ENCODE measurements at places on chromosomes 5 and 9.

- DNase-seq, result no peak
Measured at GRCh38 chr5:33258553-33258952, 182.2 kb upstream of the TARS1 start.

GRCh38 chr5:100574716-100575115 is 39.5 kb downstream of the FAM174A start:
- DNase-seq, result no peak

DNA sequence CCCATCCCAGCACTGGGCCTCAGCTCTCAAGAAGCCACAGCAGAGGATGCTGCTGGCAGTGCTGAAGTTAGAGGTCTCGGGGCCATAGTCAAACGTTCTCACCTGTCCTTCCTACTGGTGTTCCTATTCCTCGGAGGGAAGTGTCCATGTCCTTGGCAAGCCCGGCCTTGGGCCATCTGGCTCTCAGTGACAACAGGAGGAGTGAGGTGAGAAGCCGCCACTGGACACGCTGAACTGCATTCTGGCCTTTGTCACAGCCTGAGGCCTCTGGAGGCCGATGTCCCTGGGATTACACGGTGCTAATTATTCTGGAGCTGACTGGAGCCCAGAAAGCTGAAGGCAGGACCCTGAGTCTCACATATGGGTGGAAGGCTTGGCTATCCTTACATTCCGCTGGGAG is 92.5 kb downstream of the OLFM1 start:
- no peak for DNase-seq

GRCh38 chr5:91244380-91245073 is 138.6 kb downstream of the ARRDC3 start:
- DNase-seq, result no peak

- DNase-seq, result peak; percentile 90
Measured at GRCh38 chr5:5494489-5495402, 72.3 kb downstream of the ICE1 start.

DNA sequence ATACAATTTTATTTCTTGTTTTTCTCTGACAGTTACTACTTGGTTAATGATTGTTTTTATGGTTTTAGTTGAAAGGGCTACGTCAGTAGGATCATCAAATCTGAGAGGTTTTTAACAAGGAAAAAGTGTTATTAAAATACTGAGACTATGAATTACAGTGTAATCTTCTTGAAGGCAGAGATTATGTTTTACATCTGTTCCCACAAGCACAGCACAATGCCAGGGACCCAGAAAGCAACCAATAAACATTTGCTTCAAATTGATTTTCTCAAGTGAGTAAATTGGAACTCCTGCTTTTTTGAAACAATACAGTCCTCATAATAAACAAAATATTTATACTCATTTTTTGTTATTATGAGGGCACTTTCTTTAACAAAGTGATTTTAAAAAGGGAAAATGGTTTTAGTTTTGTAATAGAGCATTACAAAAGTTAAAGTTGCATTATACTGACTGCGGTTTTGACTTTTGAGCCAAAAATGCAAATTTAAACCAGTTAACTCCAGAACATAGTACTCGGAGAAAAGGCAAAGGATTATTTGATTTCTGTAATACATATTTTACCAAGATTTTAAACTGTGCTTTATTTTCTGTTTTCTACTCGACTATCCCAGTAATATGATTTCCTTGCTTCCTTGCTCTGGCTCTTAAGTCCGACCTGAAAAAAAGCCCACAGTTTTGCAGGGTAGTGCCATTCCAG is 176.9 kb downstream of the GDNF start:
- DNase-seq, result no peak

- DNase-seq, result peak; percentile 67
Measured at GRCh38 chr9:130128733-130129431, 43.3 kb upstream of the NCS1 start.

- DNase-seq, result no peak
Measured at GRCh38 chr5:82354543-82354942, 76.4 kb upstream of the RPS23 start.

GRCh38 chr9:103397868-103398600 is 402.9 kb downstream of the CYLC2 start:
- no peak for DNase-seq

DNA sequence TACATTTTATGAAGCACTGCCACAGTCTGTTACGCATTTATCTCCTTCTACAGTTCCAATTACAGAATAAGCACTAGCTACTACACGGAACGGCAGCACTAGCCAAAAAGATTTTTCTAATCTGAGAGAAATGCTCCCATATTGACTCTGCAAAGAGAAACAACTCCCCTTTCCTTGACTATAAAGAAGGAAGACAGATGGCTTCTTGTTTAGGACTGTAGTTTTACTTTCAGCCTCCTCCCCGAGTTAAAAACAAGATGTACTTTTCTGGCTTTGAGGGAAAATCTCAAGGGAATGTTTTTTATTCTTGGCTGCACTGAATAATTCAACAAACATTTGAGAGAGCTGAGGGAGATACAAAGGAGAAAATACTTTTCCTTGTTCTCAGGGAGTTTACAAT is 1.9 kb upstream of the SLC44A1 start:
- no peak for DNase-seq

DNA sequence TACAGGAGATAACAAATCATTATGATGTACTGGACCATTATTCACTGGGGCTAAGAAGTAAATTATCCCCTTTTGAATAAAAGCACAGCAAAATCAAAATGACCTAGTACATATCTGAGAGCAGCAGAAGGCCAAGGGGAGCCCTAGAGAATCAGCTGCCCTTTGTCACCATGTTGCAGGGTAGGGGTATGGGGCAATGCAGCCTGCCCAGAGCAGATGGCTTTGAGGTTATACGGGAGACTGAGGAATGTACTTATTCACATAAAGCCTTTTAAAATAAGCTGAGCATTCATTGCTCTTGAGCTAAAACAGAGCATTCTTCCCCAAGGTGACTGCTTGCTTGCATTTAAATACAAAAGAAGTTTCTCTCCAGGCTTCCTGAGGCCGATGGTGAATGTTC is 2.6 kb upstream of the TNFAIP8 start:
- DNase-seq, result no peak

- DNase-seq, result no peak
Measured at GRCh38 chr9:6384732-6385131, 28.3 kb upstream of the UHRF2 start.

DNA sequence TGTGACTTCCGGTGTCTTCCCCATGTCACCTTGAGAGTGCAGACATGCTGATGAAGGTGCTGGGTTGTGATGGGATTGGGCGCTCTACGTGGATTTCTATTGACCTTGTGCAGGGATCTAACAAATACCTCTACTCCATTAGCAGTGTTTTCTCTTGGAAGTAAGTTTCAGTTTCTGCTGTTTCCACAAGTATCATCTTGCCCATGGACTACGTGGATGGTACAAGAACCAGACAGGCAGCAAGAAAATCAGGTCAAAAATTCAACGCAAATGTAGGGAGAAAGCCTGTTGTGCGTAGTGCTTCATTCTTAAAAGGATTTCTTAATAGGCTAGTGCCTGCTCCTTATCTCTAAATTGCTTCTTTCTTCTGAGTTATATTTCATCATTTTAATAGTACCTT is 60.8 kb downstream of the AOPEP start:
- no peak for DNase-seq

- DNase-seq, result peak; percentile 12
Measured at GRCh38 chr9:117413346-117414219, 1.3 kb downstream of the ASTN2 start.

- DNase-seq, result no peak
Measured at GRCh38 chr5:128014578-128014977, 69.0 kb upstream of the SLC12A2 start.

DNA sequence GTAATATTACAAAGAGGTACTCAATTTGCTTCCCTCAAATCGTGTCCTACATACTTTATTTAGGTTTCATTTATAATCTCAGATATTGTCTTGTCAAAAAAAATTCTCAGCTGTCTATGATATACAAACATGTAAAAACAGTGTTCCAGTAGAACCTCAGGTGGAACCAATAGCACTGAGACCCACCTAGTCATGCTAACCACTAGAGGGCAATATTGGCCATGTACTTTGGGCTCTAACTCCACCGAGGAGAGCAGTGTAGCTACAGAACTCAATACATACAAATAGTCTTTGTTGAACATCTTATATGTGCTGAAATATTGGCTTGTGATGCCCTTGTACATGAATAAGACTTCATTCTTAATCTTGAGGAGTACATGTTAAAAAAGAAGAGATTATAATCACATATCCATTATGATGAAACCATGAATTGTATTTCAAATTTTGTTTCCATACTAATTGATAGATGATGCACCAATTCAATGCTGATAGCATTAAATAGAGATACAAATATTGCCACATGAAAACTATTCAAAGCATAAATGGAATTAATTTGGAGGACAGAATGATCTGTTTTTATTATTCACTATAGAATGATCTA is 71.2 kb upstream of the CNTLN start:
- DNase-seq, result peak; percentile 53

Measured in AG08396 (cell line).